ENCODE measurements at places on chromosomes 7 and 10.

DNA sequence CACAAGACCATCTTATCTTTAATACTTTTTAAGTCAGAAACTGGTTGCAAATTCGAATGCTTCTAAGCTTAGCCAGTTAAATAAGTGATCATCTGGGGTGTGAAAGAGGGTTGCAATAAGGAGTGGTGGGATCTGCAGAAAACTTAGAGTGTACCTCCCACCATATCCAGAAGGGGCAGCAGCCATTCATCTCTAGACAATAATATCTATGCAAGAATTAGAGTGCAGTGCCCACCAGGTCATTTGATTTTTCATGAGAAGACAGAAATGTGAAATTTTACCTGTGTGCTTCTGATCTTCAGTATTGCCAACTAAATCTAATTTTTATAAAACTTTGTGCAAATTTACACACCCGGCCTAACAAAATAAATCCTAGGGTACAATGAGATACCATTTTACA, 127.2 kb upstream of the SP4 start:
- DNase-seq = no peak

DNA sequence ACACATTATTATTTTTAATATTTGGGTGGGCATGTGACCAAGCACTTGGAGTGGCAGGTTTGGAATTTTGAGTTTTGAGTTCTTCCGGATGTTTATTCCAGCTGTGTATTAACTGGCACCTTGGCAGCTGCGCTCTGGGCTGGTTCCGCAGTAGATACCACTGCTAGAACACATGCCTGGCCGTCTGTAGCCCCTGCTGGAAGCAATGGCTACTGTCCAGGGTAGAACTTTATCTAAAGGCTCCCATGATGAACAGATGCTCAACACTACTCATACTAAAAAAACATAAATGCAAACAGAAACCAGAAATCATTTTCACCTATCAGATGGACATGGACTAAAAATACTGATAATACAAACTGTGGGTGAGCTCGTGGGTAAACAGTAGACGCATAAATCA, 19.4 kb upstream of the SH3PXD2A start:
- no peak for DNase-seq

DNA sequence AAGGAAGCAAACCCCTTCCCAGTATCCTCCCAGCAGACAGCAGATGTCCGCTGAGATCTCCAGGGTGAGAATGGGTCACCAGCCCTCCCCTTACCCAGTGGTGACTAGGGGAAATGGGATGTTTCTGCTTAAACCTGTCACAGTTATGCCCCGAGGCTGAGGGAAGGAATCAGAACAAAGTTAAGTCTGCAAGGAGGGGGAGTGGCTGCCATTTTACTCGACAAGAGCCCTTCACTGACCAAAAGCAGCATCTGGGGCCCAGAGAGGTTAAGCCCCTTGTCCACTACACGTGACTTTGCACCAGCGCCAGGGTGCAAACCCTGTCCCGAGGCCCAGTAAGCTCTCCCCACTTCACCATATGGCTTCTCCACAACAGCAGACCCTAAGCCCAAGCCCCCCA, 4.6 kb upstream of the NANOS1 start:
- DNase-seq = no peak

DNA sequence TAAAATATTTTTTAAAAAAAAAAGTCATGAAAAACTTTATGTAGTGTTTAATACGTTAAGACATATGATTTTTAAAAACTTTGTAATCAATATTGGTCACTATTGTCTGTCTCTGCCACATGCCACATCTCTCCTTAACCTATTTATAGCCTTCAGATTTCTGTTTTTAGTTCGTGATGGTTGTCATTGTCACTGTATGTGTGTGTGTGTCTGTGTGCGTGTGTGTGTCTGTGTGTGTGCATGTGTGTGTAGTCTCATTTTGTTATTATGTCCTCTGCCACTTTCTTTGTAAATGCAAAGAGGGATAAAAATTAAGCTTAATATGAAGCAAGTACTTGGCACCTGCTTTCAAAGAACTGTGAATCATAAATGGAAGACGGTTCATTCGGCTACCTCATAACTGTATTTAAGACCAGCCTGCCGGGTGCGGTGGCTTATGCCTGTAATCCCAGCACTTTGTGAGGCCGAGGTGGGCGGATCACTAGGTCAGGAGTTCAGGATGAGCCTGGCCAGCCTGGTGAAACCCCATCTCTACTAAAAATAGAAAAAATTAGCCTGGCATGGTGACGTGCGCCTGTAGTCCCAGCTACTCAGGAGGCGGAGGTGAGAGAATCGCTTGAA, 354.0 kb downstream of the ARL4A start:
- no peak for DNase-seq

GRCh38 chr10:48813291-48813690, 126.3 kb downstream of the LRRC18 start:
- no peak for DNase-seq

DNA sequence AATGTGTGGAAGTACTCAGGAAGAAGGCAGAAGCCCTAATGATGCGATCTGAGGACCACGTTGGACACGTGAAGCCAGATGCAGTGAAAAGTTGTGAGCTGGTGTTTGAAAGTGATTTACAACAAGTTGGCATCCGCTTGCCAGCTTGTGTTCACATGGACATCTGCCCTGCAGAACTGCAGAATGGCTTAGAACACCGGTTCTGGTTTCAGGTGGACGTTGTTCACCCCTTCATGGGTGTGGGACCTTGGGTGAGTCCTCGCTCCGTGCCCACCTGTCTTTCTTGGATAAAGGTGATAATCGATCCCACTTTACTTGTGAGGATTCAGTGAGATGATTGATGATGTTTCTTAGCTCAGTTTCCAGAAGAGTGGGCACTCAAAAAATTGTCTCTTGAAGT, 53.8 kb downstream of the CAMK1D start:
- DNase-seq = no peak

- DNase-seq = no peak
These were observed 216.9 kb downstream of the GLI3 start for GRCh38 chr7:42020061-42020460.

DNA sequence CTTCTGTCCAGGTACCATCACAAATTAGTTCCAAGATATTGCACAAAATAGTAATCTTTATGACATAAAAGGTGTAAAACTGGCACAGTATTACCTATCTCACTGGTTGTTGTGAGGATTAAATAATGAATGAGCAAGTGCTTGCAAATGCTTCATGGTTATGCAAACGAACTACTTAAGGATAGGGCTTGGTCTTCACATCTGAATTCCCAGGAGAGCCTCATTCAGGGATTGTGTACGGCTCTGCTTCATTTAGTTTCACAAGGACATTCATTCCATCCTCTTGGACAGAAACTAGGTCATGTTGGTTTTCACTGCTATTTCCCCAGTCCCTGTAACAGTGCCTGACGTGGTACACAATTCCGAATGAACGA, 12.1 kb downstream of the ABCA13 start:
- no peak for DNase-seq

- no peak for DNase-seq
These were observed 426.4 kb downstream of the PHTF2 start for GRCh38 chr7:78224923-78225322.

DNA sequence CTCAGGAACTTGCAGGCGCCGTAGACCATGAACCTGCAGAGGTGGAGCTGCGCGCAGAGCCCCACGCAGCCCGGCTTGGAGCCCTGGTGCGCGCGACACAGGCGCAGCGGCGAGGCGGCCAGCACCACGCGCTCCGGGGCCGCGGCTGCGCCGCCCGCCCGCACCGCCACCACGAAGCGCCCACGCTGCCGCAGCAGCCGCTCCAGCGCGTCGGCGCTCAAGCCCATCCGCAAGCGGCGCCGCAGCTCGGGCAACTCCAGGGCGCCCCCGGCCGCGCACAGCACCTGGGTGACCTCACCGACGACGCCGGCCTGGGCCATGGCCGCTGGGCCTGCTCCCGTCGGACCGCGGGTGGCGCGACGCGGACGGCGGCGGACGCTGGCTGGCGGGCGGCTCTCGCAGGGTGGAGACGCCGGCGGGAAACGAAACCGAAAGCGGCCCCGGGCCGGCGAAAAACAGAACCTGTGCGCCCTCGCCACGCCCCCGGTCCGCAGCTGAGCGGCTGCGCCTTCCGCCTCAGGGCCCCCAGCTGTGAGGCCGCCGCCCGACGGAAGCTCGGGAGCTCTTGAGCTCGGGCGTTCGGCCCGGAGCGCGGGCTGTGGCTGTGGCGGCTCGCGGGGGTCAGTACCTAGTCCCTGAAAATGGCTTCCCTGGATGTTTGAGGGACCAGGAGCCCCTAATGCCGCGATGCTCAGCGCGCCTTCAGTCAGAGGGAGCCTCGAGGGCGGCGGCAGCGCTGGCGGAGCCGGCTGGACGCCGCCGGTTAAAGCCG, at the start of gene PARP12:
PARP12 (minus strand) TSS at position 424 of the 772 bp plus-strand sequence; CDS start at position 320, 104 bp downstream.
- peak; percentile 90 for DNase-seq

GRCh38 chr10:13592306-13592705, 5.5 kb downstream of the PRPF18 start:
- no peak for DNase-seq

DNA sequence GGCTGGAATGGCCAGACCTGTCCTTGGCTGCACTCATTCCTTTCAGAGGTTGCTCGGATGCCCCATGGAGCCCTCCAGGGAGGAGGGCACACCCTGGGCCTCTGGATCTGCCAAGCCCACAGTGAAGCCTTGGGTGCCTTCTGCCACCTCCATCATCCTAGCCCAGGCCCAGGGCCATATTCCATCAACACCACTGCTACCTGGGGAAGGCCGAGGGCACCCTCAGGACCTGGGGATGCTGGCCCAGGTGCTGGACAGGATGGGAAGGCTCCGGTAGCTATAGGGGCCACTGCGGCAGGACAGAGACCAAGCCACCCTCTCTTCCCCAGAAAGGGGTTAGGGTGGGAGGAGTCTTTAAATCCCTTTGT, 810 bp downstream of the OPN4 start:
- no peak for DNase-seq

- no peak for DNase-seq
These were observed 64.5 kb downstream of the CARD11 start for GRCh38 chr7:2979201-2979631.

DNA sequence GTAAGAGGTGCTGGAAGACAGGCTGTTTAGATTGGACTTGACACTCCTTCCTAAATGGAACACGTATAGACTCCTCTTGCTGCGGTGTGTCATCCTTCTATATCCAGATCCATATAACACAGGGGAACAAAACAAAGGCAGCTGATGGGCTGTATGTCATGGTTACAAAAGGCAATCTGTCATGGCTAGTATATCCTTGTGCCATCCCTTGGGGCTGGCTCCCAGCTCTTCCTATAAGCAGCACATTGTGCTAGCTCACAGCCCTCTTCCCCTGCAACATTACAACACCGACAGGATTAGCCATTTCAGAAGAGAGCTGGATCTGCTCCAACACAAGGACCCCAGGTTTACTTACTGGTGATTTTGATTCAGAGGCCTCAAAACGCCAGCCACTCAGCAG, 15.3 kb downstream of the LIPK start:
- no peak for DNase-seq

GRCh38 chr10:112454910-112455779, 8.1 kb downstream of the VTI1A start:
- DNase-seq = no peak

GRCh38 chr10:86665868-86666267, 2.4 kb upstream of the LDB3 start:
- DNase-seq = no peak

GRCh38 chr7:134201569-134202261, 74.6 kb downstream of the LRGUK start:
- no peak for DNase-seq

DNA sequence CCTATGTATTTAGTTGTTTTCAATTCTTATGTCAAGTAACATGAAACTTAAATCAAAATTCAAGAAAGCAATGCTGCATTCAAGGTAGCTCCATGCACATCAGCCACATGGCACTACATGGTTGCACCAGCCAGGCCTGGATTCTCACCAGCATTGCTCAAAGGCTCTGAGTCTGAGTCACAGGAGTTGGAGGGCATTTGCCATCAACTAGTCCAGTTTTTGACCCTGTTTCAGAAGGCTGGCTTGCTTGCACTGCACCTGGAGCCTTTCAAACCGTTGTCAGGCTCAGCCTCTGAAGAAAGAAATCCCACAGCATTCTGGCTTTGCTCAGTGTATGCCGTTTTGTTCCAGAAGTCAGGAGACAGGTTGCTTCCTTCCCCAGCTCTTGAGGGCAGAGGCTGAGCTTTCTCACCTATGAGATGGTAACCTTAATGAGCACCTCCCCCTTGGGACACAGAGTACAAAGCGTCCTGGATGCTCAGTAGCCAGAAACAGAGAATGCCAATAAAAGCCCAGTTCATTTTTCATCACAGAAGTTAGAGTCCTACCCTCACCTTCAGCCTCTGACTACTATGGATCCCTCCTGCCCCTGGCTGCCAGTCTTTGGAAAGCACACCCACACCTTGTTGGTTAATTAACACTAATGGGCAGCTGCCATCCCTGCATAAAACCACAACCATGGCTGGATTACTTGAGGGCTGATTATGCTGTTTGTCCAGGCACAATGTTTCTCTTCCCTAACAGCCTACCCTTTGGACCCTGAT, 288.4 kb upstream of the LRRTM3 start:
- DNase-seq = no peak

DNA sequence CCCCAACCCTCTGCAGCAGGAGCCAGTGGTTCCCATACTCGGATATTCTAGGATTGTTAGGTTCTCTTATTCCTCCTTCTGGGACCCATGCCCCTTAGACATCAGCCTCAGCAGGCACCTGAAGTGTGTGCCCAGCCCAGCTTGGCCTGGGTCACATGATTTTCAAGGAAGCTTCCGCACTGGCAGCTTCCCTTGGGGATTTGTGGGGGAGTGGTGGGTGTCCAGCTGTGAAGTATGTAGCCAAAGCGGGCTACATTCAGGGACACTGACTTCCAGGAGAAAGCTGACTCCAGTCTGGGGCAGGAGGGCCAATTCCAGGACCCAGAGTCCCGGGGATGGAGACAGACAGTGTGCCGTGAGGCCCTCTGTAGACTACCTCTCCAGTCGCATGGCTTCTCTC, 1.3 kb downstream of the LDB1 start:
- peak; percentile 39 for DNase-seq

DNA sequence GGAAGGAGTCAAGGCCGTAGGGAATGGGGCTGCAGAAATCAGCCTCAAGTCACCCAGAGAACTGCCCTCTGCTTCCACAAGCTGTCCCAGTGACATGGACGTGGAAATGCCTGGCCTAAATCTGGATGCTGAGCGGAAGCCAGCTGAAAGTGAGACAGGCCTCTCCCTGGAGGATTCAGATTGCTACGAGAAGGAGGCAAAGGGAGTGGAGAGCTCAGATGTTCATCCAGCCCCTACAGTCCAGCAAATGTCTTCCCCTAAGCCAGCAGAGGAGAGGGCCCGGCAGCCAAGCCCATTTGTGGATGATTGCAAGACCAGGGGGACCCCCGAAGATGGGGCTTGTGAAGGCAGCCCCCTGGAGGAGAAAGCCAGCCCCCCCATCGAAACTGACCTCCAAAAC, 50.2 kb upstream of the PDCD4 start:
- no peak for DNase-seq

GRCh38 chr10:132904181-132904813, 38.1 kb downstream of the CFAP46 start:
- DNase-seq = peak; percentile 68

- no peak for DNase-seq
These were observed 46.4 kb upstream of the RPA3 start for GRCh38 chr7:7764520-7765396.
